ENCODE measurements at places on chromosomes 16 and 17.

- DNase-seq, result no peak
These were observed at the start of gene PTGES3L for GRCh38 chr17:42979511-42980273. PTGES3L (minus strand) TSS chr17:42980080; CDS start chr17:42980053, 27 bp downstream.

DNA sequence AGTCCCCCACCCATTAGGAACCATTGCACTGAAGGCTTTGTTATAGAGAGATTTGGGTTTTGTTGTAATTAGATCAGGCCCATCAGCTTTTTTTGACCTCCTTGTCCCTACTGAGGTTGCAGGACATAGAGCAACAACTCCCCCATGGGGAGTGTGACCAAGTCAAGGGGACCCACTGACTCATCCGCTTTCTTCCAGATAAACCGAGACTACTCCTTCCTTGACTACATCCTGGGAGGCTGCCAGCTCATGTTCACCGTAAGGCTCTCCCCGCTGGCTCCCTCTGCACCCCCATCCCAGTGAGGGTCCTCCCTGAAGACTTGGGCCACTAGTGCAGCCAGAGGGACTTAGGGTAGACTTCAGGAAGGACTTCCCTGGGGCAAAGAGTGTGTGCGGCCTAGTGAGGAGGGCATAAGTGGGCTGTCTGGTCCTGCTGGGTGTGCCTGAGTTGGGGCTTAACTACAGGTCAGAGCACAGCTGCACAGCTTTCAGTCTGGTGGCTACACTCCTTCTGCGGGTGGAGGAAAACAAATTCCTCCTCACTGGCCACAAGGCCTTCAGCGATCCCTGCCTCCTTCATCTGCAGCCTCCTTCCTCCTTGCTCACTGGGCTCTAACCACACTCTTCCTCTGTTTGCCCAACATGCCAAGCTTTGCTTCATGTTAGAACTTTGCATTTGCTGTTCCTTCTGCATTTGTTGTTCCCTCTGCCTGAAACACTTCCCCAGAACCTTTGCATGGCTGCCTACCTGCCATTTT is 31.0 kb downstream of the CPNE2 start:
- DNase-seq, result no peak

DNA sequence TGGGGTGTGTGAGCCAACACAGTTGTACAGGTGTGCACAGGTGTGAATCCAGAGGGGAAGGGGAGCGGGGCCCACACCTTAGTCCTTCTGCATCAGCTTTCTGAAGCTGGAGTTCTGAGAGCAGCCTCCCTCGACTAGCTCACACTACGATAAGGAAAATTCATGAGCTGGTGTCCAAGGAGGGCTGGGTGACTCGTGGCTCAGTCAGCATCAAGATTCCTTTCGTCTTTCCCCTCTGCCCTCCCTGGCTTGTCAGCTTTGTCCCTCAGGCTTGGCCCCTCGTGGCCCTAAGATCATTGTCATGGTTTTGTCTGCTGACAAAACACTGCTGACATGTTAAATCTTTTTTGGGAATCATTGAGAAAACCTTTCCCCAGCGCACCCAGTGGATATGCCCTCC is 47.5 kb downstream of the OR1D5 start:
- DNase-seq, result no peak

DNA sequence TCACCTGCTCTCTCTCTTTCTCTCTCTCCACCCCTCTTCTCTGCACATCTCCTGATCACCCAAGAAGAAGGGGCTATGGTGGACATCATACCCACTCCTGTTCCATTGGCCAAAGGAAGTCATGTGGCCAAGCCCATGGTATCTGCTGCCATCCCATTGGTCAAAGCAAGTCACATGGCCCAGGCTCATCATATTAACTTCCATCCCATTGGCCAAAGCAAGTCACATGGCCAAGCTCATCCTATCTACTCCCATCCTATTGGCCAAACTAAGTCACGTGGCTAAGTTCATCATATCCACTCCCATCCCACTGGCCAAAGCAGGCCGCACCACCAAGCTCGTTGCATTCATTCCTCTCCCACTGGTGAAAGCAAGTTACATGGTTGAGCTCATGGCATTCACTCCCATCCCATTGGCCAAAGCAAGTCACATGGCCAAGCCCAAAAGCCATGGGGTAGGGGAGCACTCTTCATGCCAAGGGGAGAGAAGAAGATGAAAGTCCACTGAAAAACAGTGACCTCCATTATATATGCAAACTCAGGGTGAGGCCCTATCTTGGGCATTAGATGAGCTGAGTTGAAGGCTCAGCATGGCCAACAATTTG is 29.2 kb downstream of the SNX20 start:
- no peak for DNase-seq

DNA sequence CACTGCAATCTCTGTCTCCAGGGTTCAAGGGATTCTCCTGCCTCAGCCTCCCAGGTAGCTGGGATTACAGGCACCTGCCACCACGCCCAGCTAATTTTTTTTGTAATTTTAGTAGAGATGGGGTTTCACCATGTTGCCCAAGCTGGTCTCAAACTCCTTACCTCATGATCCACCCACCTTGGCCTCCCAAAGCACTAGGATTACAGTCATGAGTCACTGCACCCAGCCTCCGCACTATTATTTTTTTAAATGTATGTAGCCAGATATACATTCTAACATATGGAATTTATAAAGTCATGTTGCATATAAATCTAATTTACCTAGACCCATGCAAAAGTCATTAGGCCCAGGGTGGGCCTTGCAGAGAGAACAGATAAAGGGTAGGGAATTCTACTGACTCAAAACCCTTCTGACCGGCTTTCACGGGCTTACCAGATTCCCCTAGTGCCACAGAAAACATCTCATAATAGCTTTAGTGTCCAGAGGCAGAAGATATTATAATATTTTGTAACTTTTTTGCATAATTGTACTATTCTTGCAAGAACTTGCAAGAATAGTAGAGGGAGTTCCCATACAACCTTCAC is 20.5 kb upstream of the HELZ start:
- no peak for DNase-seq

DNA sequence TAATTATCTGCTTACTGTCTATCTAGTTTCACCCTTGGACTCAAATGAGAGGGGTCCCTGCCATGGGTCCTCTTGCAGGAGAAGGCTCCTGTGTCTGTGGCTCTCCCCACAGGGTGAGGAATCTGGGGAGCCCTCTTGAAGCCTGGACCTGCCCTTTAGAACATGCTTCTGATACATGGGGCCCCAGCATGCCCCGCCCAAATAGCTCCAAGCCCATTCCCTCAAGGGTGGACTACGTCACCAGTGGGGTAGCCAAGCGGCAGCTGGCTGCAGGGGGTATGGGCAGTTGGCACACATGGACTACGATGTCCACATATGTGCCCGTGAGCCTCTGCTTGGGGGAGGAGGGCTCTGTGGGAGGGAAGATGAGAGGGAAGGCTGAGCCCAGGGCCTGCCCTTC is 39.3 kb downstream of the ARHGAP27 start:
- DNase-seq, result no peak

GRCh38 chr17:58317421-58318064 is 11.1 kb downstream of the TSPOAP1 start:
- peak; percentile 52 for DNase-seq

- DNase-seq, result no peak
These were observed 13.9 kb upstream of the KRTAP17-1 start for GRCh38 chr17:41329279-41329948.

Data from stimulated activated CD8-positive, alpha-beta memory T cell treated with anti-CD3 and anti-CD28 coated beads, Interleukin-2, amount 100 ng/mL, for 1 hour (primary cell).